Stimulated activated CD4-positive, alpha-beta T cell treated with anti-CD3 and anti-CD28 coated beads, Interleukin-12 subunit alpha, Interleukin-12 subunit beta, amount 100 ng/mL, for 48 hours (primary cell): ENCODE measurements at places on chromosomes 3 and 15.
A peak's percentile ranks its signal among the peaks of the same experiment; 100 is the strongest.

DNA sequence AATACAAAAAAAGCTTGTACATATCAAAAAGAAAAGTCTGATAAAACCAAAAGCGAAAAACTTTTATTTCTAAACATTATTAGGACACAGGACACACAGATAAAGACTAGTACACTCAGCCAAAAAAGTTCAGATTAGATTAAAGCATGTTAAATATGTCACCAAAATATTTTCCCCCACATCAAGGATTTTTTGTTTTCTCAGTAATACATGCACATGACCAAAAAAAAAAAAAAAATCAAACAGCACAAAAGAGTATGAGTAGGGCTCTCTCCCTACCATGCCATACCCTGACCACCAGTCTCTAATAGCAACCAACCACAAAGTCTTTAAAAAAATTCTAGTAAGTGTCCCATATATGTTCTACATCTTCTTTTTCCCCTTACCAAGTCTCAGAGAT is 77.4 kb downstream of the LRRFIP2 start:
- no peak for DNase-seq

GRCh38 chr3:171350364-171350763 is 109.8 kb downstream of the TNIK start:
- no peak for DNase-seq

- no peak for DNase-seq
Measured at GRCh38 chr15:69668039-69668705, 215.6 kb downstream of the RPLP1 start.

GRCh38 chr15:50880651-50881114 is 27.8 kb upstream of the AP4E1 start:
- DNase-seq, result no peak

- no peak for DNase-seq
Measured at GRCh38 chr3:189833996-189834395, 202.8 kb downstream of the TP63 start.

DNA sequence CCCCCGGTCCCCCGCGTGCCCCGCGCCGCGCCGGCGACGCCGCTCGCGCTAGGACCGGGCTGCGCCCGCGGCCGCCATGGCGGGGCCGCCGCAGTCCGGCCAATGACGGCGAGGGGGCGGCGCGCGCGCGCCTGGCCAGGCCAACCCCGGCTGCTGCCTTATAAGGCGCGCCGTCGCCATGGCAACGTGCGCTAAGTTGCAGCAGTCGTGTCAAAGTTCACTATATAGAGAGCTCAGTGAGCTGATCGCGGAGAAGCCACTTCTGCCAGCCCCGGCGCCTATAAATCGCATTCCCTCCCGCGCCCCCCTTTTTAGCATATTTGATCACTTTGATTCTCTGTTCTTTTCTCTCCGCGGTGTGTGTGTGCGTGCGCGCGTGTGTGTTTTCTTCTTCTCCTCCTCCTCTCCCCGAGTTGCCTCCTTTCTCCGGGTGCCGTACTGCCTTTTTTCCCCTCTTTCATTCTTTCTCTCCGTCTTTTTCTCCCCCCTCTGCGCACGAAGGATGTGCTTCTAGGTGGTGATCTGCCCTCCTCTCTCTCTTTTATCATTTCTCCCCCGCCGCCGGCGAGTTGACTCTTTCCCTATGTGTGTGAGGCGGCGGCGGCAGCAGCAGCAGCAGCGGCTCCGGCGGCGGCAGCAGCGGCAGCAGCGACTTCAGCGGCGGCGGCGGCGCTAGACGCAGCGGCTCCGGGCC is at the start of gene NR2F2:
Gene NR2F2, plus strand, starts transcription at position 251 of the 694 bp plus-strand sequence. CDS start 1,406 bp downstream, outside the sequence.
- peak; percentile 20 for DNase-seq

DNA sequence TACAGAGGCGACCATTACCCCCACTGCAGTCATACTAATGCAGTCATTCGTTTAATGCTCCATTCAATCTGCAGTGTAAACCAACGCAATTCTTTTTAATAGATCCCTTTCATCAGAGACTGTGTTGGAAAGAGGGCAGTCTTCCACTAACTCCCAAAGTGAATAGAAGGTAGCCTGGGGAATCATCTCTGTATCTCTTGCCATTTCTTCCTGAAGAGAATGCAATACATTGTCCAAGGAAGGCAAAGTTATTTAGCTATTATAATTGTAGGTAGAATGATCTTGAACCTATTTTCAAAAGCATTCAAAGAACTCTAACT is 1.3 kb upstream of the SLITRK3 start:
- no peak for DNase-seq

DNA sequence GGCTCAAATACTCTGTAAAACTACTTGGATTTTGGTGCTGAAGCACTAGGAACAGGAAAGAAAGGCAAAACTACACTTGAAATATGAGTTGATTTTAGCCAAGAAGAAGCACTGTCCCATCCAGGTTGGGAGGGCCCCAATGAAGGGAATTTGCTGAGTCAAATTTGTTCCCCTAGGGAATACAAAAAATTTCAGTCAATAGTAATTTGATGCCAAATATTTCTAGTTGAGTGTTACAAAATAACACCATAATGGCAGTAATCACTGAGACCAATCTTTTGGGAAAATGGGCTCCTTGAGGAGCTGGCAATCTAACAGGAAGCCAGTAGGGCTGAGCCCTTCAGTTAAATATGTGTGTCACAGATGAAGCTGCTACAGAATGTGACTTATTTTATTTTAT is 896.9 kb downstream of the DIPK2A start:
- no peak for DNase-seq

DNA sequence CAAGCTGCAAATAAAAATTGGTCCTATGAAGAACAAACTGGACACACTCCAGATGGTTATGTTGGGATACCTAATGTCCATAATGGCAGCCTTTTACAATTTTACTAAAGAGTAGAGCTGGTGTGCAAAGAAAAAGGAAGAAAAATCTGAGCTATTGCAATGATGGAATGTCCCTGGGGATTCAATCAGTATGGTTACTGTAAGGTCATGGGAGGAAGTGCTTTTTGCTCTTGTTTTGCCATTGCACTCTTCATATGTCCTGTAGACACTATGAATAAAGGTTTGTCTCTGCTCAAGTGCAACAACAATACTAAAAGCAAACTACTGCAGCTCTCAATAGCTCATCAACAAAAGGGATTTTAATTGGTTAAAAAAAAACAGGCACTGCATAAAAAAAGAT is 5.4 kb downstream of the PFN2 start:
- DNase-seq, result no peak

- no peak for DNase-seq
Measured at GRCh38 chr3:31027914-31028313, 133.5 kb upstream of the GADL1 start.

DNA sequence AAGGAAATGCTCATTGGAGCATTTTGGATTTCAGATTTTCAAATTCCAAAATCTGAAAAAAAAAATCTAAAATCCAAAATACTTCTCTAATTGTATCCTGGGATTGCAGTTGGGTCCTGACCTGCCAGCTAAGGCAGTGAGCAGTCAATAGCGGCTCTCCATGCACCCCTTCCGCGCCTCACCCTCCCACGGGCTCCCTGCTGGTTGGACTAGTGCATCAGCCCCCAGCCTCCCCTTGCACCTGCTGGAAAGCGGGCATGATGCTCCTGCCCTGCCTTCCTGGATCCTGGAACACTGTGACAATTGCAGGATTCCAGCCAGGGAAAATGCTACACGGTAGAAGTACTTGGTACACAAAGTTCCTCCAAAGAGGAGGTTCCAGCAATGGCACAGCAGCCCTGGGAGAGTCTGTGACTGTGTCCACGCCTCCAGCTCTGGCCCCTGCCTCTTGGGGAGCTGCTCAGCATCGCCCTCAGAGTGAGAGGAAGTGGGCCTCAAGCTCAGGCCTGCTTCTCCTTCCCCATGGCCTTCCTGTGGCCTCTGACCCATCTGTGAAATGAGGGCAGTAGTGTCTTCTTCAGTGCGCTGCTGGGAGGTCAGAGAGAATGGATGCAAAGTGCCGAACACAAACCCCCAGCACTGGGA is 39.5 kb upstream of the CHRNB4 start:
- no peak for DNase-seq

DNA sequence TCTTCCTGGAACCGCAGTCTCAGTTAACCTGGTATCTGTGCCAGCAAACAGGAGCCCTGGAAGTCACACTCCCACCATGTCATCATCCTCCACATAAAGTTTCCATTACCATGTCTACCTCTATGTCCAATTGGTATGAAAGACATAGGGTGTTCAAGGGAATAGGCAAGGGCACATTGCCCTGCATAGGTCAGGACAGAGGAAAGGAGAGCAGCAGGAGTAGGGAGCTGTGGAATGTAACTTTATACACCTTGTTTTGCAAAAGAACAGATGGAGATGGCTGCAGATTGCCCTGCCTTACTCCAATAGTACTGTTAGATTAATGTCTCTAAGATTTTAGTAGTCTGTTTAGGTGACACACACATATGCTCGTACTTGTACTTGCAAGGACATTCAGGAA is 1056.4 kb downstream of the NTRK3 start:
- DNase-seq, result no peak

DNA sequence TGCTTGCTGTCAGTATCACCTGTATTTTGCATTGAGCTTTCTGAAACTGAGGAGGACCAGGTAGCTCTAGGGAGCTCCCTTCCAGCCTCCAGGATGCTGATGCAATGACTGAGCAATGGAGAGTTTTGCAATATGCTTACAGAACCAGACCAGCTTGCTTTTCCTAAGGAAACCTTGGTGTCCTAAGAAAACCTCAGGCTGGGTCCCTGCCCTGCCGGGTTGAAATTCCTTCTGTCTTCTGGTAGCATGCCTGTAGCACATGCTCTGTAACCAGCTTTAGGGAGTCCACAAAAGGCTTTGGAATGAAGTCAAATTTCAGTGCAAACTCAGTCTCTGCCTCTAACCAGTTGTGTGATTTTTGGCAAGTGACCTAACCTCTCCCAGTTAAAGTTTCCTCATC is 65.8 kb upstream of the GSK3B start:
- no peak for DNase-seq

- no peak for DNase-seq
Measured at GRCh38 chr3:180564676-180565075, 37.3 kb upstream of the TTC14 start.

GRCh38 chr3:65729555-65729954 is 309.2 kb downstream of the MAGI1 start:
- DNase-seq, result no peak

DNA sequence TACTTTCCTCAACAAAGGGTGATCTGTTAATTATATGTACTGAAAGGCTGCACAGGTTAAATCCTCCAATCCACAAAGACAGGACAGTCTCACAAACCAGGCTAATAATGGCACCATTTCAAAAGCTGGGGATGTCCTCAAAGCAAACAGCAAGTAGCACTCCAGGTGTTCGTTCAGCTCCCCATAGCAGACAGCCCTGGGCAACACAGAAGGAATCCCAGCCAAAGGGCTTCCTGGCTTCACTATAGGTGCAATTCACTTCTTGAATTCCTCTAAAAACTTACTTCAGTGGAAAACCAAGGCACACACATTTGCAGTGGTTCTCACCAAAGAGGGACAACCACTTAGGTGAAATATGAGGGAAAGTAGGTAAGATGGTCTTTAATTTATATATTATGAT is 166.7 kb downstream of the CTNNB1 start:
- DNase-seq, result no peak

DNA sequence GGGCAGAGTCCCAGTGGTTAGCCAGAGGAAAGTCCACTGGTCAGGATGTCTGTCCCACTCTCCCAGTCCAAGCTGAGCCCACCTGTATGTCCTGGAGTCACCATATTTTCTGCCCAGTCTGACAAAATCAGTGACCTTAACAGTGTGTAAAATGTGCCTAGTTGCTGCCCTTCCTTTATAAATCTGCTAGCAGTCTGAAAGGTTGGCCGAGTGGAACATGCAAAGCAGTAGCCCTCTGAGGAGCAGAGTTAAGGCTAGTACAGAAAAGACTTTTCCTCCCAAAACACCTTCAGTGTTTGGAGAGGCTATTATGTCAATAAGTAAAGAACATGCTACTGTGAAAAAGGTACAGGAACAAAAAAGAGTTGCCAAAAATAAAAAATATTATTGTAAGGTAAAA is 15.3 kb downstream of the TTC21A start:
- DNase-seq, result no peak

GRCh38 chr3:52881871-52882270 is 15.5 kb downstream of the STIMATE start:
- no peak for DNase-seq

GRCh38 chr3:185930393-185931107 is 7.3 kb downstream of the TRA2B start:
- no peak for DNase-seq

DNA sequence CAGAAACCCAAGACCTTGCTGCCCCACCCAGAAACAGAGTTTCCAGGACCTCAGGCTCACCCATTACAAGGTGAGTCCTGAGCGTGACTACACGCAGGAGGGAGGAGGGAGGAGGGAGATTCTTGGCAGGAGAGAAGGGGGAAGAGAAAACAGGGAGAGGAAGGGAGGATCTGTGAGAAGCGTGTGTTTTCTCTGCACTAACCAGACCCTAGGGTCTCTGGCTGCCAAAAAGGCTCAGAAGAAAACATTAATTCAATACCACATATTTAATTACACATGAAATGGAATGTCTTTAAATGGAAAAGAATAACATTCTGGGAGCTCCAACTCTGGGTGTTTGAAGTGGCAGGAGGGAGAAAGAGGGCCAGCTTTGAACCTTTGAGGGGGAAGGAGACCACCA is 309.0 kb downstream of the NTRK3 start:
- DNase-seq, result no peak

DNA sequence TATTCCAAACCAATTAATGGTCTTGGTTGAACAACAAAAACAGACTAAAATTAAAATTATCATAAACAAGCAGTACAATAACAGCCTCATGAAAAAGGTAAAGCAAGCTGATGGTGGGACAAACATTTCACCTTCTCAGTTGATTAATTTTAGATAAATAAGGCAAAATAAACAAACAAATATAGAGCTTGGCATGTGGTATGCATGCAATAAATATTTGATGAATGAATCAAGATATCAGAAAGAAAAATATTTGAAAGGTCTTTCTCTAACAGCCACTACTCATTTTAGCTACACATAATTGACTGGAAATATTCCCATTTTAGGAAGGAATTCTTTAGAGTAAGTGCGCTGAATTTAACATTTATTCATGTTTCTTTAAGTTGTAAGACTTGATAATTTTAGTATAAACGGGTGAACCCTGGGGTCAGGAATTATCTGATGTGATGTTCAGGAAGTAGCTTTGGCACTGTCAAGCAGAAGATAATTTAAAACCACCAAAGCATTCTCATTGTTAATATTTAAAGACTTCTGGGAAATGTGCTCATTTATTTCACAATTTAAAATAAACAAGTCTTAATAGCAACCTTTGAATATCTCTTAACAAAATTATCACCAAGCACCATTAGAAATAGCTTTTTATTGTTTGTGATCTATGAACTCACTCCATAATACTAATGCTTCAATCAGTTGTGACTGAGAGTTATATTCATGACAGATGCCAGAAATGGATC is 372.3 kb upstream of the TGFBR2 start:
- DNase-seq, result no peak

GRCh38 chr15:47437491-47437890 is 279.8 kb upstream of the SEMA6D start:
- no peak for DNase-seq

DNA sequence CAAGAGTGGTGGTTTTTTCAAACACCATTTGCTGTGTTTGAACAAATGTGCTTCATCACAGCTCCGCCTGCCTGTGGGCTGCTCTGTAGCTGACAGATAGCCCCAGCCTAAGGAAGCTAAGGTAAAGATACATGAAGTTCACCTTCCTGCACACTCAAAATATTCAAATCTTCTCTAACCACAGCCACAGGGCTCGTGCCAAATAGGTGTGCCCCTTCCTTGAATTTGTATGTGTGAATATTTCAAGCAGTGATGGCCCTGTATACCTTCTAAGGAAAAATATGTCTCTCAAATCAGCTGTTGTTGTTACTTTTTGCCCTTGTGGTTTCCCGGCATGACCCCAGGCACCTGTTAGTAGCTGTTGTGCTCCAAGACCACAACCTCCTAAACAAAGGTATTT is 92.8 kb downstream of the CCNL1 start:
- no peak for DNase-seq

GRCh38 chr3:54262541-54262940 is 140.2 kb downstream of the CACNA2D3 start:
- DNase-seq, result no peak
